ENCODE measurements at places on chromosomes 12 and 14.

- no peak for DNase-seq
Measured at GRCh38 chr14:76995279-76996035, 33.1 kb downstream of the IRF2BPL start.

DNA sequence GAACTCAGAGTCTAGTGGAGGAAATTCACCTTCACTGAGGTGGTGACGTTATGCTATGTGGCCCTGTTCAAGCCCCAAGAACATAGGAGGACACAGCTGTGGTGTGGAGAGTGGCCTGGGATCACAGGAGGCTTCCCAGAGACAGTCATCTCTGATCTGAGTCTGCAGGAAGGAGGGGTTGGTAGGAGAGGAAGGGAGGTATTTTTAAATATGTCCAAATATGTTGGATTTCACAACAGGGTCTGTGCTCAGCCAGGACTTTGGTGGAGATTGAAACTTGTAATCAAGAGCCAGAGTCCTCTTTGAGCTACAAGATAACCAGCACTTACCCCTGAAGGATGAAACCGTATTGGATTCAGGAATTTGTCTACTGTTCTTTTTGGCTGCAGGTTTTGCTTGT is 26.4 kb upstream of the MED13L start:
- DNase-seq = no peak

DNA sequence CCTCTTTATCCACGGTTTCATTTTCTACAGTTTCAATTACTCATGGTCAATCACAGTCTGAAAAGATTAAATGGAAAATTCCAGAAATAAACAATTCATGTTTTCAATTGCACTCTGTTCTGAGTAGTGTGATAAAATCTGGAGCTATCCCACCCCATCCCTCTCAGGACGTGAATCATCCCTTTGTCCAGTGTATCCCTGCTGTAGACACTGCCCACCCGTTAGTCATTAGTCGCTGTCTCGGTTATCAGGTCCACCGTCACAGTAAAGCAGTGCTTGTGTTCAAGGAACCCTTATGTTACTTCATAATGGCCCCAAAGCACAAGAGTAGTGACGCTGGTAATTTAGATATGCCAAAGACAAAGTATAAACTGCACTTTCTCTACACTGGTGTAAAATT is 141.0 kb upstream of the LMNTD1 start:
- no peak for DNase-seq

GRCh38 chr14:33932576-33933345 is 18.1 kb downstream of the EGLN3 start:
- DNase-seq = no peak

DNA sequence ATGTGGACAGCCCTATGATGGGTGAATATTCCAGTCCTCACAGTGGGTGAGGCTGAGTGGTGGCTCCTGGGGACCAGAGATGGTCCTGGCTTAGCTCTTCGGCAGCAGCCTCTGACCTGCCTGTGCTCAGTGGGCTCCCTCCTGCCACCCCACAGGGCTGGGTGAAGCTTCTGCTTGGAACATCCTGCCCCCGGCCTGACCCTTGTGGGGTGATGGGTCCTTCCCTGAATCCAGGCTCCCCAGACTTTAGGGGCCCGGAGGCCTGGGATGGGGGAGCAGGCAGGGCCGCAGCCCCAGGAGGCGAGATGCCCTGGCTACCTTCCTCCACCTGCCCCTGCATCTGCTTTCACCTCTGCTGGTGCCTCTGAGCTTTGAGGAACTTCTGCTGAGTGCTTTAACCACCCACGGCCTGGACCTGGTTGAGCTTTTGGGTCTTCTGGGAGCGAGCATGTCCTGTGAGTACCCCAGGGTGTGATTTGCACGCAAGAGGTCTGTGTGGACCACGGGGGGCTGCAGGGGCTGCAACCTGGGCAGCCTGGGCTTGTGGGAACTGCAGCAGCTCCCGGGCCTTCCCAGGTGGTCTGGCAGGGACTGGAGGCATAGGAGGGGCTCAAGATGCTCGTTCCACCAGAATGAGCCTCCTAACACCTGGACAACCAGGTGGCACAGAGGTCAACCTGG is 159.5 kb downstream of the KIF26A start:
- no peak for DNase-seq

DNA sequence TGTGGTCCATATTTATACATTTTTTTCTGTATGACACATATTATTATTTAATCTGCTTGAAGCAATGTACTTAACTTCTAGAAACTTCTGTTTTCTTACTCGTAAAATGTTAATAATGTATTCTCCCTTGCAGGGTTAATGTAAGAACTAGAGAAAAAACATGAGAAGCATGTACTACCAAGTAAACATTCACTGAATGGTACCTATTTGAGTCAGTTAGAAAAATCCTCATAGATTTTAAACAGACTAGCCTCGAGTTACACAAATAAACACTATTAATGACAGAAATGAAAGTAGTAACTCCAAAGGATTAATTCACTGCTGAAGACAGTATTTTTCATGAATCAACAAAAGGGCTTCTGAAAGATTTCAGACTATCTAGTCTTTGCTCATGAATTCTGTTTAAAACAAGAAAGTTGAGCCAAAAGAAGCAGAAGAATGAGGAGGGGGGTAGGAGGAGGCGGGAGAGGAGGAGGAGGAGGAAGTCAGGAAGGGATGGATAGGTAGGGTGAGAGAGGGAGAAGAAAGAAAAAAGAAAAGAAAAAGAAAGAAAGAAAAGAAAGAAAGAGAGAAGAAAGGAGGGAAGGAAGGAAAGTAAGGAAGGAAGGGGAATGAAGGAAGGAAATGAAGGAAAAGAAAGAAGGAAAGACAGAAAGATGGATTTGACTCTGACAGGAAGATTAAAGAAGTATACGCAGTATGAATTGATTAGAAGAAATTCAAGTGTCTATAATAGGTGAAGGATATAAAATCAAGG is 68.2 kb upstream of the CCDC91 start:
- DNase-seq = no peak

DNA sequence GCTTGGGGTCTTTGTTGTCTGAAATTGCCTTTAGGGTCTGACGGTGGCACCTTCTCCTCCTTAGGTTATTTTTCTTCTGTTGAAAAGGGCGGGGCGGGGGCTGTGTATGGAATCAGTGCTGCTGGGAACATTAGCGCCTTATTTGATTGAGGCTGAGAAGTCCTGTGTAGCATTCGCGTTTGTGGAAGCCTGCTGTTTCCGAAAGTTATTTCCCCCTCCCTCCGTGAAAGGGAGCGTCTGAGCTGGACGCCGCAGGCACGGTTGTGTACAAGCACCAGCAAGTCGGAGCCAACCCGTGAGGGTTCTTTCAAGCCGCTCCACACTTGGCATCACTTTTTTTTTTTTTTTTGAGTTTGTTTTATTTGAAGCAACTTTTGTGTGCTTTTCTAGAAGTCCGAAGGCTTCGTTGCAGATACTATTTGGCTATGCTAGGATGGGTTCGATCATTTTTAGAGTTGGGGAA is 1.1 kb downstream of the SYNE2 start:
- DNase-seq = peak; percentile 43

GRCh38 chr12:86590296-86590695 is 334.1 kb upstream of the MGAT4C start:
- no peak for DNase-seq

DNA sequence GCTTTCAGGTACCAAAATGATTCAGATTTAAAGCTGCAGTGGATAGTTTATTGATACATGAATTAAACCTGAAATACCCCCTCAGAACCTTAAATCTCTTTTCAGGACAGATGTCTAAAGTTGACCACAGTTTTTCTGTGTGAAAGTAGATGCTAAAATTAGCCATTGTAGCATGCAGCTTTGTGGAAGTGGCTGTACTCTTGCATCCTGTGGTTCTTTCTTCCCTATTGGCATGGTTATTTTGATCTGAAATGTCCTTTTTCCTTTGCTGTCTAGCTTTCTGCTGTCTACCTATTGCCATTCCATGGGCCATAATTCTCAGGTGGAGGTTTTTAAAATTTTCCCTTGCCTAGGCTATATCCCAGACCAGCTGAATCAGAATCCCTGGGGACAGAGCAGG is 455.6 kb downstream of the ZFP36L1 start:
- DNase-seq = no peak

DNA sequence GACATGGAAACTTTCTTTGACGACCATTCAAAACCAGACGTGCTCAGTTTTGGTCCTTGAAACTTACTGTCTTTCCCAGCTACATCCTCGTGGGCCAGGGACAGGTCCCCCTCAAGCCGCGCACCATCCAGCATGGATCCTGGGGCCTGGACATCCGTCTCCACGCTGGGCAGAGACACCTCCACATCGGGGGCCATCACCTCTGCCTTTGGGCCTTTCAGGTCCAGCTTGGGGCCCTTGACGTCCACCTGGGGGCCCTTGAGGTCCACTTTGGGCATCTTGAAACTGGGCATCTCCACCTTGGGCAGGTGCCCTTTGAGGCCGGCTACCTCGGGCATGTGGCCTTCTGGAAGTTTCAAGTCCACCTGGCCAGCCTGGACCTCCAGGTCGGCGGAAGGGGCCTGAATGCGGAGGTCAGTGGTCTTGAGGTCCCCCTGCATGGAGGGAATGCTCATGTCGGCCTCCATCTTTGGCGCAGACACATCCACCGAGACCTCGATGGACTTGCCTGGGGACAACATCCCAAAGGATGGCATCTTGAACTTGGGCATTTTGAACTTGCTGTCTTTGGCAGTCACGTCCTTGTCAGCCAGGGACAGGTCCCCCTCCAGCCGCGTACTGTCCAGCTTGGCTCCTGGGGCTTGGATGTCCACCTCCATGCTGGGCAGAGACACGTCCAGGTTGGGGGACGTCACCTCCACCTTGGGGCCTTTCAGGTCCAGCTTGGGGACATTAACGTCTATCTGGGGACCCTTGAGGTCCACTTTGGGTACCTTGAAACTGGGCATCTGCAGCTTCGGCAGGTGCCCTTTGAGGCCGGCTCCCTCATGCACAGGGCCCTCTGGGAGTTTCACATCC is 17.1 kb downstream of the PLD4 start:
- no peak for DNase-seq
